ENCODE measurements at places on chromosomes 5 and 9. TPM values are rescaled to one million over a fixed set of nuclear protein-coding genes. Genes with fewer than 3 reads are reported as not detected.

SLC12A2 gene
- 2.9 TPM for polyA plus RNA-seq

CCL27 gene
- polyA plus RNA-seq: not detected

PLPP6 gene
- 3.4 TPM for polyA plus RNA-seq

- DNase-seq: no peak
Observed at GRCh38 chr5:133244242-133244641, 192.4 kb downstream of the HSPA4 start.

DNA sequence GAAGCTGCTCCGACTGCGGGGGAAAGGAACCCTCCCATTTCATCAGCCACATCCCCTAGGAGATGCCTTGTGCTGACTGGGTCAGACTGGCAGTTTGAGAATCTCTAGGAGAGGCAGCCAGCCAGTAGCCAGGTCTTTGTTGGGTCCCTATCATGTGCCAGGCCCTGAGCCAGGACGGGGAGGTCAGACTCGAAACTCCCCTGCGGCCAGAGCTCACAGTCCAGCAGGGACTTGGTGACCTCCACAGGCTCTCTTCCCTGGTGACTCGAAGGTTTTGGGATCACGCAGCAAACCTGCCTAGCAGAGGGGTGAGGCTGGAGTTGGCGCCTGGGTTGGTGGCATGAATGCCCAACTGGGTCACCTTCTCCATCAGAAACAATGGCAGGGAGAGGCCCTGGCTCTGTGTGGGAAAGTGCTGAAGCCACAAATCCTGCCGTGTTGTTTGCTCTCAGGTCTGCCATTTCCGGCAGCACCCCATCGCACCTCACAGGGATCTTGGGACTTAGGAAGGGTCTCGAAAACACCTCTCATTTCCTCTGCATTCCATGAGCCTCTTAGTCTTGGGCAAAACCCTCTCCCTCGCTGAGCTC, 14.4 kb upstream of the ORM1 start:
- no peak for DNase-seq

DNA sequence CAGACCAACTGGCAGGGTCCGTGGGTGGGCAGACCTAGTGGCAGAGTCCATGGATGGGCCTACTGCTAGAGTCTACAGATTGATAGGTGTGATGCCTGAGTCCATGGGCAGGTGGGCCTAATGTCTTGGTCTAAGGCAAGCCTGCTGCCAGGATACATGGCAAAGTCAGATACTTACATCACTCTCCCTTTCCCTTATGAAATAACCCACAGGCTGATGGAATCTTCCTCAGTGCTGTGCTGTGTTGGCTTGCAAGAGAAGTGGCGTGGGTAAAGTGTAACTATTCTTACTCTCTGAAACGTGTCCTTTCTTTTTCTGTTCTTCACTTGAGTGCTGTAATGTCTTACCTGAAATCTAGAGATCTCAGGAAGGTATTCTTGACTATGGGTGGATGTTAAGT, 67.3 kb upstream of the ADRB2 start:
- no peak for DNase-seq

- DNase-seq: no peak
Observed at GRCh38 chr5:6701491-6701890, 11.7 kb upstream of the TENT4A start.

DNA sequence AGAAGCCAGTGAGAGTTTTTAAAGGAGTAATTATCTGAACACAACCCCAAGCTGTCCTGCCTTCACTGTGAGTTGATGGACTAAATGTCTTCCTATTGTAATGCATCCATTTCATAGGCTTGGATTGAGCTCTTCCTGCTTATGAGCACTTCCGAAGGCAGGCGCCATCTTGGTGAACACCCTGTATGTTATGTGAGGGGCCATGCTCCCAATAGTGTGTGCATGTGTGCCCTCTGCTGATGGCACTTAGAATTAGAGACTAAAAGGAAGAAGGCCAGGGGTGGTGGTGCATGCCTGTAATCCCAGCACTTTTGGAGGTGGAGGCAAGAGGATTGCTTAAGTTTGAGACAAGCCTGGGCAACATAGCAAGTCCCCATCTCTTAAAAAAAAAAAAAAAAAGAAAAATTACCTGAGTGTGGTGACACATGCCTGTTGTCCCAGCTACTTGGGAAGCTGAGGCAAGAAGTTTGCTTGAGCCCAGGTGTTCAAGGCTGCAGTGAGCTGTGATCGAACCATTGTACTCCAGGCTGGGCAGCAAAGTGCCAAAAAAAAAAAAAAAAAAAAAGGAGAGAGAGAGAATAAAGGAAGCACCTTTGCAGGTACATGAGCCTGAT, 65.0 kb downstream of the C9orf152 start:
- DNase-seq: no peak

- DNase-seq: no peak
Observed at GRCh38 chr9:88750832-88751360, 215.9 kb downstream of the NXNL2 start.

DNA sequence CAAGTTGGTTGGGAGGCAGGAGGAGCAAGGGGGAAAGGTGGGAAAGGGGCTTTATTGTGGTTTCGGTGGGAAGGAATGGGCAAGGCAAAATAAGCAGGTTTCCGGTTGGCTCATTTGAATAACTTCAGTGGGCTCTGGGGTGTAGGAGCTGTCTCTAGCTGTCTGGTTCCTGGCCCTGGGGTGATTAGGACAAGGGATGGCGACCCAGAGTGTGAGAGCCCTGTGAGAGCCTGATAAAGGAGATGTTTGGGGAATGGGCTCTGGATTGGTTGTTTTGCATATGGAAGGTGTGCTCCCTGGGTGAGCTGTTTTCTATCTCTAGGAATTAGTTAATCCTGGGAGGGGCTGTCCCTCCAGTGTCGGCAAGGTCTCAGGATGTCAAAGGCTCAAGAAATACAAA, 15.4 kb downstream of the ANKRD34B start:
- no peak for DNase-seq

Data from immature natural killer cell (primary cell).